Fibroblast of mammary gland (primary cell): ENCODE measurements at places on chromosomes 12 and 14.

GRCh38 chr12:9651265-9651729 lies 18.2 kb upstream of the CLEC2D start:
- DNase-seq = peak; percentile 76

DNA sequence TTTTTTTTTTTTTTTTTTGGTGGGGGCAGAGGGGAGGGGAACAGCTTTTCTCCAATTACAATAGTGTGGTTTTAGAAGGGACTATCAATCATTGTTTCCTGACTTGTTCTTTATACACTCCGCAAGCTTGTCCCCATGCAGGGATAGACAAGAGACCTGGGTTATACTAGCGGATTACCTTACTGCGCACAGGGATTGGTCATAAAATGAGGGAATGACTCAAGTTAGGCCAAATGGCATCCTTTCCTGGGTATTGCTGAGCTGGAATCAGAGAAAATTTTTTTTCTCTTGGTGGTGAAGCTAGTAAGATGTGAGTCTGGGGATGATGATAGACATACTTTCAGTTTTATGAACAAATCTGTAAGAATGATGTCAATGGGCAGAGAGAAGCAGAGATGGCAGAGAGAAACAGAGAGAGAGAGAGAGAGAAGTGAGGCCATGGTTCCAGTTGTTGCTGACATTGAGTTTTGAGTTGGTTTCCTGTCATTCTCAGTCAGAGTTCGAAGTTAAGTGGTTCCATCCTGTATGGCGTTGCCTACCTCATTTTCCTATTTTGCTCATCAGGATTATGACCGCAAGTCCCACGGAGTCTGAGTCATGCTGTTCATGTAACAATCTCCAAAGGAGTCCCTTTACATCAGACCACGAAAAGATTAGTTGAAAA lies 59.1 kb upstream of the OTOGL start:
- DNase-seq = peak; percentile 71

GRCh38 chr12:56080556-56081138 lies 682 bp downstream of the ERBB3 start:
- no peak for DNase-seq

GRCh38 chr12:113747017-113747416 lies 219.1 kb downstream of the RBM19 start:
- DNase-seq = peak; percentile 3

DNA sequence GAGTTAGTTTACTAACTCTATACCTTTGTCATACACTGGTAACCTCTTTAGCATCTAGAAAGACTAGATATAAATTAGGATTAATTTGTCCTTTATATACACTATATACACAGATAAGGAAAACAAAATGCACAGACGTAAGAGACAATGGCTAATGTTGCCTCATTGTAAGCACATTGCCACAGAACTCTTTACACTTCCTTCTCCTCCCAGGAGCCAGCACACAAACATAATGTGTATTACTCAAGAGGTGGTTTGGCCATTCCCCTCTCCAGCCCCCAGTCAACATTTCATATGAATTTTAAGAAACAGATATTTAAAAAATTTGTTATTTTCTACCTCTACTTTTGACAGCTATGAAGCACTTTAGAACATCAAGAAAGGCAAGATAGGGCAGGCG lies 131.4 kb upstream of the OR4E1 start:
- DNase-seq = no peak

GRCh38 chr12:45232756-45233372 lies 17.0 kb downstream of the ANO6 start:
- DNase-seq = peak; percentile 98

GRCh38 chr14:81366214-81366613 lies 33.9 kb downstream of the STON2 start:
- peak; percentile 12 for DNase-seq

- DNase-seq = no peak
Observed at GRCh38 chr12:110012659-110013058, 13.4 kb downstream of the ANKRD13A start.

GRCh38 chr14:98374136-98374535 lies 897.9 kb downstream of the BCL11B start:
- DNase-seq = no peak

- DNase-seq = no peak
Observed at GRCh38 chr14:19800282-19801117, 3.1 kb upstream of the OR4N2 start.

- DNase-seq = no peak
Observed at GRCh38 chr14:105092171-105093037, 27.2 kb upstream of the GPR132 start.

GRCh38 chr12:47326190-47326589 lies 246.4 kb upstream of the AMIGO2 start:
- DNase-seq = no peak

DNA sequence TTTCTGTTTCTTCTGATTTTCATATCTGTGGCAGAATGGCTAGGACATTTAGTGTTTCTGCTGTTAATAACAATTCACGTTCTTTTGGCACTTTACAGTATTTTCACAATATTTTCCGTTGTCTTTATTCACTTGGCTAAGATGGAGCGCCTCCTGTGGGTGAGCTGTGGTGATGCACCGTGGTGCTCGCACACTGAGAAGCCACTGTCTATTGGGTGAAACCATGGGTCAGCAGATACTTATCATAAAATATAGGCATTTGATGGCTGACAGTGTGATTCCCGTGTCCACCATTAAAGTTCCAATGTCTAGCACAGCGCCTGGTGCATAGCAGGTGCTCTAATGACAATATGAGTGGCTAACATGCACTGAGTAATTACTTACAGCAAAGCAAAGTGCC lies 141.8 kb downstream of the VRK1 start:
- no peak for DNase-seq

- DNase-seq = no peak
Observed at GRCh38 chr12:3165078-3165980, 88.2 kb downstream of the TSPAN9 start.
